Stimulated activated CD8-positive, alpha-beta memory T cell treated with anti-CD3 and anti-CD28 coated beads, Interleukin-15, amount 100 ng/mL, for 48 hours (primary cell): ENCODE measurements at places on chromosomes 4 and X.

- no peak for DNase-seq
Measured at GRCh38 chrX:18676470-18676869, 4.6 kb upstream of the RS1 start.

GRCh38 chrX:9519546-9520216 is 54.8 kb downstream of the TBL1X start:
- DNase-seq: no peak

GRCh38 chr4:70712150-70712549 is 9.6 kb upstream of the RUFY3 start:
- no peak for DNase-seq

DNA sequence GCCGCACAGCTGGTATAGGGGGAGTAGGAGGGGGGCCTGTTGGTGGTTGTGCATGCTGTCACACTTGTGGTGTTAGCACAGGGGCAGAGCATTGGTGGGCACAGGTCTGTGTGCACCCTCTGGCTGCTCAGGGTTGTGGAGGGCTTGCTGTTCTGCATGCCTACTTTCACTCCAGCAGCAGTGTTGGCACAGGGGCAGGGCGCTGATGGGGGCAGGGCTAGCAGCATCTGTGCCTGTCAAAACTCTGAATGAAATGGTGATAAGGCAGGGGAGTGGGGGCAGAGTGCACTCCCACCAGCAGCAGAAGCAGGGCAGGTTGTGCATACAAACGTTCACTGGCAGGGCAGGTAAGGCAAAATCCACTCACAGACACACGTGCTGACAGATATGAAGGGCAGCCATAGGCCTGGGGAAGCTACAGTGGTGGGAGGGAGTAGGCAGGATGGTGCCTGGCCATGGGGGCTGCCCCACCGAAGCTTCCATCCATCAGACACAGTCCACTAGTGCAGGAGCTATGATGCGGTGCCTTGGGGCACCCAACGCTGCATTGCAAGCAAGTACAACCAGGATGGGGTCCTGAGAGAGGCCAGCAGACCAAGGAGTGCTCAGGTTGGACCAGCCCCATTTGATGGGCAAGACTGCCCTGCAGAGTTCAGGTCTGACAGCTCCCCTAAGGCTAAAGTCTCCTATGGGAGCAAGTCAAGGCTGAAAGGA is 160.7 kb upstream of the SPANXC start:
- DNase-seq: no peak

GRCh38 chr4:7462509-7462971 is 27.8 kb upstream of the PSAPL1 start:
- no peak for DNase-seq
